ENCODE measurements at places on chromosomes 7 and 10. TPM values are rescaled to one million over a fixed set of nuclear protein-coding genes. Genes with fewer than 3 reads are reported as not detected.

The HTR5A gene
- total RNA-seq: 0.08 TPM

The BEND7 gene
- total RNA-seq: 53.3 TPM

The SPDYE8 gene
- total RNA-seq: 0.13 TPM

The ARHGEF5 gene
- 11.9 TPM for total RNA-seq

The SPDYE2 gene
- total RNA-seq: not detected

The ELOVL3 gene
- not detected for total RNA-seq

The SPACDR gene
- 4.3 TPM for total RNA-seq

The HOXA11 gene
- not detected for total RNA-seq

The WEE2 gene
- 0.33 TPM for total RNA-seq

The HMX3 gene
- not detected for total RNA-seq

The CYP2C18 gene
- not detected for total RNA-seq

The MYPN gene
- not detected for total RNA-seq

The SPAM1 gene
- not detected for total RNA-seq

The SMO gene
- total RNA-seq: 17.4 TPM
